Fibroblast of villous mesenchyme (primary cell): ENCODE measurements at places on chromosomes 4 and X. TPM values are rescaled to one million over a fixed set of nuclear protein-coding genes. Genes with fewer than 3 reads are reported as not detected.
A peak's percentile ranks its signal among the peaks of the same experiment; 100 is the strongest.

The TLR10 gene
- not detected in 2 replicates for total RNA-seq

DNA sequence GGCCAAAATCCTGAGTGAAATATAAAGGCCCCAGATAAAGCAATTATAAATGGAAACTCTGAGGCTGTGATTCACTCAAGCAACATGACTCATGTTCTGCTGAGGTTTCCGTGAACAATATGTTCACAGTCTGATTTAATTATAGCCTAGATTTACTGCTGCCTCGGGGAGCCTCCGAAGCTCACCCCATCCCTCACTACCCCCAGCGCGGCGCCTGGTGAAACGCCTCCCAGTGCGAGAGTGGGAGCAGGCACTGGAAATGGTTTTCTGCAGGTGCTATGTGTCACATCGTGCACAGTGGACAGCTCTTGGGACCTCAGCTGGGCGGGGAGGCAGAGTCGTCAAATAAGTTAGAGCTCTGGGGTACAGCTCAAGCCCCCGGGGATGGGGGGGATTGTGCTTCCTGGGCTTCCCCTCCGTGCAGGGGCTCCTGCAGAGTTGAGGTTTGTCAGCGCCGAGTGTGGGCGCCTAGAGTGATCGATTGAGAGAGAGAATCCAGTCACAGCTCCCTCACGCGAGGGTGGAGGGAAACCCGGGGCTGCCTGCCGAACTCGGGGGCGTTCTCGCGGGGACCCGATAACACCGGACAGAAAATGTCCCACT lies 110.6 kb downstream of the PHKA2 start:
- peak; percentile 45 for DNase-seq

- no peak for DNase-seq
Measured at GRCh38 chr4:26726655-26727387, 133.8 kb upstream of the STIM2 start.

DNA sequence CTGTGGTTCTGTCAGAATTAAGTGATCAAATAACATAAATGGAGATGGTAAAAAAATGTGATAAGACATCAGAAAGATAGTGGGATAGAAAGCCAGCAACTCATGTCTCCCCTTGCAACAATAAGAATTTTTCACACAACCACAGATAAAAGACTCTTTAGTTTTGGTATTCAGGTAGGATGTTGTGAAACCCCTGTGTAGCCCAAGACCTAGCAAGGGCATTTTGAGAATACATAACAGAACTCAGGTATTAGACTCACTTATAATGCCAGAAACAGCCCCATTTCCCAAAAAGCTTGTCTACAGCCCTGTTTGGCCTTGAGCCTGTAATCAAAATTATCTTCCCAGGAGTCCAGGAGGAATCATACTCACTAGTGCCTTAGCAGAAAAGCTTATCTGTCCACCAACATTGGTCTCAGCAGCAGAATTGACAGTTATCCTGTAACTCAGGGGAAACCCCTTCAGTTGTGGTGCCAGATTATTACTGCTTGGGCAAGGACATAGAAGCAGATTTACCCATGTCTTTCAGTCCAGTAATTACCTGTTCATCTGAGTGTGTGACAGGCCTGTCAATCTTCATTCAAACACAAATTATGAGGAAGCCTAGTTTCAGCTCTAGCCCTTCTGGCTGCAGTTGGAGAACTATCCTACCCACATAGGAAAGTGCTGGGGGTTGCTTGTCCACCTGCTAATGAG lies 41.0 kb upstream of the UGT2B17 start:
- DNase-seq = no peak

- peak; percentile 86 for DNase-seq
Measured at GRCh38 chrX:2351321-2351720, 149.5 kb downstream of the DHRSX start.

DNA sequence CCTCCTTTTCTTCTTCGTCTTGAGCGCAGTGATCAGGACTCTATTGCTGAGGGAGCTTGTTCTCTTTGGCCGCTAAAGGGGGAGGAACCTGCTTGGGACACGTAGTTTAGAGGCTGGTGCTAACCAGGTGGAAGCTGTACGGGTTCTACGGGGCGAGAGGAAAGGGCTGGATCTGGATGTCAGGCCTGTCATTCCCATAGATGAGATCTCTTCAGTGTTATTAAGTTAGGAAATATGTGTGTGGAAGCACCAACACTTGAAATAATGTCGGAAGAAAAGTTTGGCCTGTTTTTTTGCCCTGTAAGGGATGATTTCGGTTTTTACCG lies 643 bp downstream of the SRP72 start:
- DNase-seq = peak; percentile 49

- peak; percentile 52 for DNase-seq
Measured at GRCh38 chr4:2469192-2469984, 482 bp downstream of the RNF4 start.
